ENCODE measurements at places on chromosomes 1 and 21.

- peak overlapping the region; percentile 55 for H3K27ac ChIP-seq
- H3K36me3 ChIP-seq: no peaks in the 10 kb centered on the region
- peaks cover 10% of the 10 kb centered on the region for H3K4me1 ChIP-seq
- no peak overlapping the region for H3K4me3 ChIP-seq
- no peaks in the 10 kb centered on the region for H3K27me3 ChIP-seq
- no peak for DNase-seq
Measured at GRCh38 chr21:27047283-27047657, 80.4 kb upstream of the ADAMTS5 start.

GRCh38 chr21:35197191-35197590 lies 148.1 kb upstream of the RUNX1 start:
- no peak for DNase-seq
- no peak overlapping the region for H3K27ac ChIP-seq
- H3K4me1 ChIP-seq: no peaks in the 10 kb centered on the region
- H3K27me3 ChIP-seq: peaks cover 10% of the 10 kb centered on the region
- no peaks in the 10 kb centered on the region for H3K36me3 ChIP-seq

GRCh38 chr1:203477748-203478147 lies 2.1 kb downstream of the PRELP start:
- no peak for DNase-seq
- H3K36me3 ChIP-seq: no peaks in the 10 kb centered on the region
- peaks cover 30% of the 10 kb centered on the region for H3K27me3 ChIP-seq
- no peak overlapping the region for H3K4me3 ChIP-seq
- H3K27ac ChIP-seq: no peak overlapping the region

GRCh38 chr1:214514819-214515383 lies 36.5 kb downstream of the PTPN14 start:
- peak; percentile 30 for DNase-seq
- H3K36me3 ChIP-seq: peaks cover 34% of the 10 kb centered on the region
- H3K27me3 ChIP-seq: peaks cover 10% of the 10 kb centered on the region
- peak overlapping the region; percentile 71 for H3K4me3 ChIP-seq

GRCh38 chr1:77412069-77412819 lies 130.4 kb downstream of the AK5 start:
- no peaks in the 10 kb centered on the region for H3K36me3 ChIP-seq
- H3K27ac ChIP-seq: no peak overlapping the region
- H3K4me1 ChIP-seq: peaks cover 33% of the 10 kb centered on the region
- DNase-seq: no peak
- H3K4me3 ChIP-seq: no peak overlapping the region

DNA sequence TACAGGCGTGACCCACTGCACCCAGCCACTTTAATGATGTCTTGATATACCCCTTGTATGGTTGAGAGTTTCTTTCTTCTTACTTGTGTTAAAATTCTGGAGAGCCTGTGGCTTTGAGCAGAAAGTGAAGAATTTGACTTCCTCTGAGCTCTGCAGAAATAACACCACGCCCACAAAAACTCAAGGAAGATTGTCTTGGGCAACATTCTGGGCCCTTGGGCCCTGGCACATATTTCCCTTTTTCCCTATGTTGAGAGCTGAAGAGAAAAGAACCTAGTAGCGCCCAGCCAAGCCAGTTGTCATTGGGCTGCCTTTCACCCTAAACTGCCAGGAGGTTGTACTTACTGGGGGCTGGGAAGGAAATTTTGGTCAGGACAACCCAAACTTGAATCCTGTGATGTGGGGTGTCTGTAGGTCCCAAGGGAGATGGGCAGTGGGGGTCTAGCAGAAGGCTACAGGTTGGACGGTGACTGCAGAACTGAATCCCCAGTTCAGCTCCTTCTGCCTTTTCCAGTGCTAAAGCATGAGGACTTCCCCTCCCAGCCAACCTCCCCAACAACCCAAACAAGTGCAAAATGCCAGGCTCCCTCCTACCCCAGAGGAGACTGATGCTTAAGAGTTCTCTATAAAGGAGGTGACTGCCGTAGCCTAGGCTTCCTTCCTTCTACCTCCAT lies 11.7 kb upstream of the SNAPIN start:
- no peak overlapping the region for H3K4me3 ChIP-seq
- H3K4me1 ChIP-seq: peaks cover 23% of the 10 kb centered on the region
- H3K27ac ChIP-seq: peak overlapping the region; percentile 35
- H3K36me3 ChIP-seq: peaks cover 53% of the 10 kb centered on the region

GRCh38 chr1:188164459-188164858 lies 1335.7 kb downstream of the PLA2G4A start:
- H3K27ac ChIP-seq: no peak overlapping the region
- H3K36me3 ChIP-seq: no peaks in the 10 kb centered on the region
- no peak for DNase-seq

DNA sequence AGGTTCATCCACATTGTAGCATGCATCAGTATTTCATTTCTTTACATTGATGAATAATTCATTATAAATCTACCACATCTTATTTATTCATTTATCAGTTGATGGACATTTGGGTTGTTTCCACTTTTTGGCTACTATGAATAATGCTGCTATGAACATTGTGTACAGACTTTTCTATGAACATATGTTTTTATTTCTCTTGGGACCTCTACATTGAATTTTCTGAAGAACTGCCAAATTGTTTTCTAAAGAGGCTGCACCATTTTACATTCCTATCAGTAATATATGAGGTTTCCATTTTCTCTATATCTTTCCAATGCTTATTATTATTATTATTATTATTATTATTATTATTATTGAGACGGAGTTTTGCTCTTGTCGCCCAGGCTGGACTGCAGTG lies 81.3 kb upstream of the SELENON start:
- peaks cover 20% of the 10 kb centered on the region for H3K27me3 ChIP-seq
- DNase-seq: no peak
- no peak overlapping the region for H3K27ac ChIP-seq
- H3K4me3 ChIP-seq: no peak overlapping the region
- H3K4me1 ChIP-seq: peaks cover 10% of the 10 kb centered on the region

DNA sequence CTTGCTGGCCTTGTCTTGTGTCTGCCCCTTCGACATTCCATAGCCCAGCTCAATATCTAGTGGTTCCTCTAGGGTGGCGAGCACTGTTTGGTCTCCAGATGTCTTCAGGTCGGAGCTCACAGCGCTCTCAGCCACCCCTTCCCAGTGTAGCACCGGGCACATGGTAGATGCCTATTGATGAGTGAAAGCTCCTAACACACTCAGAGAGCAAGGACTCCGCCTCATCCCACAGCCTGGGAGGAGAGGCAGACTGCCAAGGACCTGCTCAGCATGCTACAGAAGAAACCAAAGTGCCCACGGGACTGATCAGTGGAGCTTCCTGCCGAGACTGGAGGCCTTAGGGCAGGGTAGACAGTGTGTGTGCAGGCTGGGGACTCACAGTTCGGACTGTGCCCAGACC lies 10.9 kb downstream of the PCSK9 start:
- H3K4me1 ChIP-seq: peaks cover 23% of the 10 kb centered on the region
- no peak overlapping the region for H3K4me3 ChIP-seq
- peaks cover 4% of the 10 kb centered on the region for H3K27me3 ChIP-seq
- no peak for DNase-seq
- H3K27ac ChIP-seq: no peak overlapping the region

- no peak for DNase-seq
- H3K36me3 ChIP-seq: peaks cover 36% of the 10 kb centered on the region
- peak overlapping the region; percentile 98 for H3K27ac ChIP-seq
- peaks cover 45% of the 10 kb centered on the region for H3K4me1 ChIP-seq
- peak overlapping the region; percentile 95 for H3K4me3 ChIP-seq
Measured at GRCh38 chr21:37074546-37074945, 1.5 kb downstream of the TTC3 start.

- H3K36me3 ChIP-seq: peaks cover under 1% of the 10 kb centered on the region
- peak overlapping the region; percentile 89 for H3K27ac ChIP-seq
- peak overlapping the region; percentile 61 for H3K4me3 ChIP-seq
- no peaks in the 10 kb centered on the region for H3K27me3 ChIP-seq
- peaks cover 94% of the 10 kb centered on the region for H3K4me1 ChIP-seq
- DNase-seq: no peak
Measured at GRCh38 chr1:204079608-204079999, 6.7 kb downstream of the SOX13 start.

- H3K27me3 ChIP-seq: peaks cover 13% of the 10 kb centered on the region
- H3K4me1 ChIP-seq: no peaks in the 10 kb centered on the region
- no peaks in the 10 kb centered on the region for H3K36me3 ChIP-seq
- no peak overlapping the region for H3K4me3 ChIP-seq
- no peak overlapping the region for H3K27ac ChIP-seq
Measured at GRCh38 chr1:211082824-211083223, 51.1 kb downstream of the KCNH1 start.

DNA sequence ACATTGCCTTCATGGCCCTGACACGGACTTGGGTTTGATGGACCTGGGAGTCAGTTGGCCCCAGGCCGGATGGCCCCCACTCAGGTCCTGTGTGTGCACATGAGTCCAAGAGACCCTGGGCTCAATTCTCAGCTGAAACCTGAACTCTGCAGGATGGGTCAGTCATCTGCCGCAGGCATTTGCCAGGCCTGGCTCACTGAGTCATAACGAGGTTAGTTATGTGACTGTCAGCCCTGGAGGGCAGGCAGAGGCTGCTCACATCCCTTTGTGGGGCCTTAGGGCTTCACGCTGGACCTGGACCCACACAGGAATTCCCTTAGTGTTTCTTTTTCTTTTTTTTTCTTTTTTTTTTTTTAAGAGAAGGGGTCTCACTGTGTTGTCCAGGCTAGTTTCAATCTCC lies 46.5 kb downstream of the PSMG1 start:
- H3K27me3 ChIP-seq: peaks cover 3% of the 10 kb centered on the region
- H3K27ac ChIP-seq: no peak overlapping the region
- no peak overlapping the region for H3K4me3 ChIP-seq
- peaks cover 30% of the 10 kb centered on the region for H3K4me1 ChIP-seq
- no peaks in the 10 kb centered on the region for H3K36me3 ChIP-seq

DNA sequence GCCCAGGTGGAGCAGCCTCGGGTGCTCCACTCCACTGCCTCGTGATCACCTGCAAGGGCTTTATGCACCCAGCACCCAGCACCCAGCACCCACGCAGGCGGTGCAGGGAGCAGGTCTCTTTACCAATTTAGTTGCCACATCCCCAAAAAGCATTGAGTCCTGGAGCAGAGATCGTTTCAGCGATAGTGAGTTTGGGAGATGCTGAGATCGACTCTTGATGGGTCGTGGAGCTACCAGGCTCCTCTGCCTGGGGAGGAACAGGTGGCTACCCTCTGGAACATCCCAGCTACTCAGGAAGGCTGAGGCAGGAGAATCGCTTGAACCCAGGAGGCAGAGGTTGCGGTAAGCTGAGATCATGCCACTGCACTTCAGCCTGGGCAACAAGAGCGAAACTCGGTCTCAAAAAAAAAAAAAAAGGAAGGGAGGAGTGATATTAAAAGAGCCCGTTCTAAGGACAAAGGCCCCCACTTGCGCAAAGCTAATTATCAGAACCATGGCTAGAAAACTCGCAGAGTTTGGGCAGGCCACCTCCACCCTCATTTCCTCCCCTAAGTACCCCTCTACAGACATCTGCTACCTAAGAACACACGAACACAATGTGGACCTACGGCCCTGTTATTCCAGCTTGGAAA lies 106.5 kb upstream of the SLC45A1 start:
- no peaks in the 10 kb centered on the region for H3K36me3 ChIP-seq
- no peak for DNase-seq
- H3K27ac ChIP-seq: peak overlapping the region; percentile 52

- no peak overlapping the region for H3K27ac ChIP-seq
- no peaks in the 10 kb centered on the region for H3K36me3 ChIP-seq
- peaks cover 48% of the 10 kb centered on the region for H3K27me3 ChIP-seq
- H3K4me3 ChIP-seq: no peak overlapping the region
- DNase-seq: no peak
- peaks cover 9% of the 10 kb centered on the region for H3K4me1 ChIP-seq
Measured at GRCh38 chr1:166980383-166980782, 5.0 kb upstream of the ILDR2 start.

DNA sequence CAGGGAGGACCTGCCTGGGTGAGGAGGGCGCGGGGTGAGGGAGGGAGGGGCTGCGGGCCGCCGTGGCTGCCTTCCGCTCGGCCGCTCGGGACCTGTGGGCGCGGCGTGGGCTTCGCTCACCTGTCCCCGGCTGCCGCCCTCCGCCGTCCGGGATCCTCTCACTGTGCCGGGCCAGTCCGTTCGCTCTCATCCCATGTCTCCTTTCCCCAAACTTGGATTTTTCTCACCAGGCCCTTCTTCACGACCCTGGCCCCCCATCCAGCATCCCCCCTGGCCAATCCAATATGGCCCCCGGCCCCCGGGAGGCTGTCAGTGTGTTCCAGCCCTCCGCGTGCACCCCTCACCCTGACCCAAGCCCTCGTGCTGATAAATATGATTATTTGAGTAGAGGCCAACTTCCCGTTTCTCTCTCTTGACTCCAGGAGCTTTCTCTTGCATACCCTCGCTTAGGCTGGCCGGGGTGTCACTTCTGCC lies 362 bp downstream of the ZBTB48 start:
- peak overlapping the region; percentile 84 for H3K27ac ChIP-seq
- H3K36me3 ChIP-seq: no peaks in the 10 kb centered on the region
- H3K4me1 ChIP-seq: peaks cover 40% of the 10 kb centered on the region
- H3K4me3 ChIP-seq: peak overlapping the region; percentile 94
- peaks cover 3% of the 10 kb centered on the region for H3K27me3 ChIP-seq

DNA sequence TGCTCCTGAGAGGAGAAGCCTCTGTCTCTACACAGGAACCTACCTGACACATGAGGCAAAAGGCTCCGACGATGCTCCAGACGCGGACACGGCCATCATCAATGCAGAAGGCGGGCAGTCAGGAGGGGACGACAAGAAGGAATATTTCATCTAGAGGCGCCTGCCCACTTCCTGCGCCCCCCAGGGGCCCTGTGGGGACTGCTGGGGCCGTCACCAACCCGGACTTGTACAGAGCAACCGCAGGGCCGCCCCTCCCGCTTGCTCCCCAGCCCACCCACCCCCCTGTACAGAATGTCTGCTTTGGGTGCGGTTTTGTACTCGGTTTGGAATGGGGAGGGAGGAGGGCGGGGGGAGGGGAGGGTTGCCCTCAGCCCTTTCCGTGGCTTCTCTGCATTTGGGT lies 3.9 kb upstream of the ACKR1 start:
- peaks cover 58% of the 10 kb centered on the region for H3K4me1 ChIP-seq
- peaks cover 27% of the 10 kb centered on the region for H3K27me3 ChIP-seq
- no peak for DNase-seq
- no peaks in the 10 kb centered on the region for H3K36me3 ChIP-seq
- H3K27ac ChIP-seq: no peak overlapping the region
- no peak overlapping the region for H3K4me3 ChIP-seq

DNA sequence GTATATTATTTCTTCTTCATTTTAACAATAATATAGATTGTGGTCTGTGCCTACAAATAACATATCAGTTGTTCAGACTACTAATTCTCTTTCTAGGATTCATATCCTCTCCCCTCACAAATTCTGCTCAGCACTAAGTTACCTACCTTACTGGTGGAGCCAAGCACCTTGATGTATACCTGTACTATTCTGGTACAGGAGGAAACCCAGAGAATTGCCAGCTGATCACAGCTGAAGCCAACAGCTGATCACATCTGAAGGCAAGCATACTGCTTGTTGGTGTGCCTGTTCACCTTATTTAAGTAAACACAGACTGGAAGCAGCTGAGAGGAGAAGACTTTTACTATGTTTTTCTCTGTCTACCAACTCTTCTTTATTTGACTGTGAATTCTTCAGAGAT lies 101.8 kb downstream of the PBX1 start:
- peaks cover 33% of the 10 kb centered on the region for H3K4me1 ChIP-seq
- H3K36me3 ChIP-seq: peaks cover 18% of the 10 kb centered on the region
- H3K27me3 ChIP-seq: no peaks in the 10 kb centered on the region
- H3K4me3 ChIP-seq: no peak overlapping the region
- DNase-seq: no peak

GRCh38 chr1:93906480-93906879 lies 2.8 kb downstream of the GCLM start:
- H3K4me1 ChIP-seq: peaks cover 25% of the 10 kb centered on the region
- H3K27ac ChIP-seq: no peak overlapping the region
- no peak for DNase-seq
- H3K27me3 ChIP-seq: peaks cover 5% of the 10 kb centered on the region

GRCh38 chr1:207833381-207833780 lies 77.5 kb downstream of the CD34 start:
- H3K36me3 ChIP-seq: no peaks in the 10 kb centered on the region
- DNase-seq: no peak
- H3K4me1 ChIP-seq: peaks cover 63% of the 10 kb centered on the region
- H3K27me3 ChIP-seq: peaks cover 7% of the 10 kb centered on the region
- H3K27ac ChIP-seq: no peak overlapping the region

Measured in nephron progenitor cell (in vitro differentiated cells).